DND-41 (cell line): ENCODE measurements at places on chromosomes 7 and 10.

GRCh38 chr10:116241085-116241484, 31.9 kb downstream of the GFRA1 start:
- no peaks in the 10 kb centered on the region for H3K27me3 ChIP-seq
- no peaks in the 10 kb centered on the region for H3K4me1 ChIP-seq
- no peak for DNase-seq
- no peak overlapping the region for H3K4me3 ChIP-seq

DNA sequence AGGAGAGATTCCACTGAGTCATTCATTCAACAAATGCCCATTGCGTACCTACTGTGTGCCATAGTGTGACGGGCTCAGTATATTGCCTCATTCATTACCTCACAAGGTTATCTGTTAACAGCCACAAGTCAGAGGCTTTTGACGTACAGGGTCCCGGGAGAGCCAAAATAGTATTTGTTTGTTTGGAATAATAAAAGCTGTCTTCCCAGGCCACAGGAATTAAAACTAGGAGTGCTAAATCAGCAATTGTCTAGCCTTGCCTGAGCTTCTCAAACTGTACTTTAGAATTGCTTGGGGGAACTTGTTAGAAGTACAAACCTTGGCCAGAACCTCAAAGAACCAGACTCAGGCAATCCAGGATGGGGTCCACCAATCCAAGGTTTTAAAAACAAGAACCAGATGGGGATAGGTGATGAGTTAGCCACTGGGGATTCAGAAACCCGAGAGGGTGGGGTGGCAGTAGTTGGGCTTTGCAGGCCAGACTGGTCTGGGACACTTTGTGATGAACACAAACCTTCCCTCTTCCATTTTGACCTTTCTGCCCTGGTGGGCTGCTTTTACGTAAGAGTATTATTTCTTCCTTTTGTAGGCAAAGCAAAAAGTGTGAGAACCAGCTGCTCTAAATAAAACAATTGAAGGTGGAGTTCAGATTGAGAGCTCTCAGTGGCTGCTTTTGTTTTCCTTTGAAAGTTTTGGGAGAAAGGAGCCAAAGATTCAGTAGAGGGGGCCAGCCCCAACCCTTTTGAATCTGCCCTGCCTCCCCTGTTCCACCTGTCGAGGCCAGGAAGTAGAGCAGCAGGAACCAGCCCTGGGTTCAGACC, 113.0 kb upstream of the ANLN start:
- H3K27ac ChIP-seq = no peak overlapping the region
- no peaks in the 10 kb centered on the region for H3K36me3 ChIP-seq
- H3K27me3 ChIP-seq = no peaks in the 10 kb centered on the region
- H3K4me3 ChIP-seq = no peak overlapping the region
- H3K4me1 ChIP-seq = no peaks in the 10 kb centered on the region
- DNase-seq = no peak

DNA sequence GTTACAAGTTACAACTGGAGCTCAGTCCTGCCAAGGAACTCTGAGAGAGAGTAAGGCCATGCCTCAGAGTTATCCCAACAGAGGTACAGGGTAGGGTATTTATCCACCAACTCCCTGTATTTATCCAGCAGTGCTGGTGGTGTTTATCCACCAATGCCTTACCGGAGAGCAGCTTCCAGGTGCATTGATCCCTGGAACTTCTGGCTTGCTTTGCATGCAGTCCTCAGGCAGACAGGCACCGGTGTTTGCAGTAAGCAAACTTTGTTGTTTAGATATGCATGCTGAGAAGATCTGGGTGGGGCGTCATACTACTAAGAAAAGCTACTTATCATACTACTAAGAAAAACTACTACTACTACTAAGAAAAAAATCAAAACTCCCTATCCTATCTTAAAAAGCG, 92.4 kb downstream of the CYP26A1 start:
- H3K4me3 ChIP-seq = no peak overlapping the region
- DNase-seq = no peak
- no peak overlapping the region for H3K27ac ChIP-seq
- H3K4me1 ChIP-seq = no peaks in the 10 kb centered on the region

- H3K27ac ChIP-seq = no peak overlapping the region
- no peak for DNase-seq
- no peaks in the 10 kb centered on the region for H3K36me3 ChIP-seq
- H3K4me3 ChIP-seq = no peak overlapping the region
- no peaks in the 10 kb centered on the region for H3K4me1 ChIP-seq
Observed at GRCh38 chr7:45306752-45307305, 149.2 kb downstream of the RAMP3 start.

DNA sequence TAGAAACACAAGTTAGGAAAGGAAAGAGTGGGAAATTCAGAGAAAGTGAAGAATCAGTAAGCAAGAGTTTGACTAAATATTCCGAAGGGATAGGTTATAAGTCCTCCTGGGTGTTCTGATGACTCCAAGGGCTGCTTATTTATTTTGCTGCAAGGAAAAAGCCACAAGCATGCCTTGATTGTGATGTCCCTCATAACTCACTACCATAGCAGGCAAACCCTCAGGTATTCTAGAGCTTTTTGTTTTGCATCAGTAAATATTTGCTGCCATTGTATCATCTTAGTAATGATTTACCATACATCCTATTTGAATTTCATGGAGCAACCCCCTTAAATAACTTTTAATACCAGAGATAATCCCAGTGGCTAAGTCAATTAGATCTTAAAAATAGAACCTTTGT, 688.1 kb downstream of the SUGCT start:
- DNase-seq = no peak
- H3K27me3 ChIP-seq = no peaks in the 10 kb centered on the region
- H3K27ac ChIP-seq = no peak overlapping the region
- no peaks in the 10 kb centered on the region for H3K36me3 ChIP-seq

GRCh38 chr10:129626796-129627435, 159.9 kb downstream of the MGMT start:
- DNase-seq = no peak
- H3K4me1 ChIP-seq = no peaks in the 10 kb centered on the region
- H3K4me3 ChIP-seq = no peak overlapping the region
- no peaks in the 10 kb centered on the region for H3K36me3 ChIP-seq
- H3K27ac ChIP-seq = no peak overlapping the region

GRCh38 chr10:66786709-66787108, 139.1 kb upstream of the LRRTM3 start:
- no peaks in the 10 kb centered on the region for H3K27me3 ChIP-seq
- H3K27ac ChIP-seq = no peak overlapping the region
- H3K4me1 ChIP-seq = no peaks in the 10 kb centered on the region
- no peak for DNase-seq
- H3K4me3 ChIP-seq = no peak overlapping the region

DNA sequence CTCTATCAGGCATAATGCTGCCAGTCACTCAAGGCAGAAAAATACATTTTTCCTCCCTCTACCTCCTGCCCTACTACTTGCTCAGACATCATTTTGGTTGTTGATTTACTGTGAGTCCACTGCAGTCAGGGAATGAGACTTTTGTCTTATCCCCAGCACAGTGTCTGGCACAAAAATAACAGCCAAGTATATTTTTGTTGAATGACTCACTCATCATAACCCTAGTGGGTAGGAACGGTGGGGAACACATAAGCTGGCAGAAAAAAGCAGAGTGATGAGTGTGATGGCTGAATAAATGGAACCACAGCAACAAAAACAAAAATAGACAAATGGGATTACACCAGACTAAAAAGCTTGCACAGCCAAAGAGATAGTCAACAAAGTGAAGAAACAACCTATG, 65.8 kb upstream of the LAMB4 start:
- H3K27me3 ChIP-seq = peaks cover 4% of the 10 kb centered on the region
- H3K4me3 ChIP-seq = no peak overlapping the region
- H3K27ac ChIP-seq = no peak overlapping the region
- no peaks in the 10 kb centered on the region for H3K36me3 ChIP-seq
- no peaks in the 10 kb centered on the region for H3K4me1 ChIP-seq
- no peak for DNase-seq

DNA sequence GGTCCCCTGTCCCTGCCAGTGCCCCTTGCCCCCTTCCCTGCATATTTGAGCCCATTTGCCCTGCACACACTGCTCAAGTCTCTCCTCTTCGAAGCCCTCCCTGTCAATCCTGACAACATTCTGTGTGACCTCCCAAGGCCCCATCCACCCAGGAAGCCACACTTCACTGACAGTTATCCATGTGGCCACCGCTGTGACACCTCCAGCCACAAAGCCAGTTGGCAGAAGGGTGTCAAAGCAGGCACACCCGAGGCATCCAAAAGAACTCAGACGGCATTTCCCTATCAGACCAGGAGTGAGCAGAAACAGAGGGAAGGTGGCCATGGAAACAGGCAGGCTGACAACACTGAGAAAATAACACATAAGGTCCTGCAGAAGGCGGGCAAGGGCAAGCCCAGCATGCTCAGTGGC, 4.6 kb downstream of the POLM start:
- peaks cover 84% of the 10 kb centered on the region for H3K36me3 ChIP-seq
- H3K27ac ChIP-seq = peak overlapping the region; percentile 59
- DNase-seq = peak; percentile 66
- H3K4me1 ChIP-seq = peaks cover 42% of the 10 kb centered on the region
- H3K27me3 ChIP-seq = no peaks in the 10 kb centered on the region

- no peak overlapping the region for H3K27ac ChIP-seq
- H3K4me3 ChIP-seq = no peak overlapping the region
- peaks cover 5% of the 10 kb centered on the region; the same call in 1 of the 2 replicates for H3K4me1 ChIP-seq
- DNase-seq = no peak
Observed at GRCh38 chr10:117948493-117948892, 98.2 kb downstream of the RAB11FIP2 start.

DNA sequence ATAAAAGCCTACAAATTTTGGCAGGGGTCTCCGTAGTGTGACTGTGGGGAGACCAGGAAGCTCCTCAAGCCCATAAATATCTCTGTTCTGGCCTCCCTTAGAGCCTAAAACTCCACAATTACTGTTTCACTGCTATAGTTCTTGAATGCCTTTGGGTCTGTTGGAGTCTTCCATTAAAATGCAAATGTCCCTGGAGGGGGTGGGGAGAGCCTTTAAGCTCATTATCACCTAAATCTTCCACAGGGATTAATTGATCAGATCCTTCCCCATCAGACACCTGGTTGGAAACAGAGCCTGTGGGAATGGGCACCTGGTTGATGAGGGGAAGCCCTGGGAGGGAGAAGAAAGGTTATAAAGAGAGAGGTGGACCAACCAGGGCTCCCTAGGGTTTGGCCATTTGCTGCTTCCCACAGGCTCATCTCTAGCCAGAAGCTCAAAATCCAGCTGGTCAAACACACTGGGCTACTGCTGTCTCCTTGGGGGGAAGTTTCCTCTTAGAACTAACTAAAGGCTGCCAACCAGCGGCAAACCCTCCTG, 718.2 kb downstream of the LRMDA start:
- no peaks in the 10 kb centered on the region for H3K4me1 ChIP-seq
- H3K4me3 ChIP-seq = no peak overlapping the region
- no peaks in the 10 kb centered on the region for H3K36me3 ChIP-seq
- no peaks in the 10 kb centered on the region for H3K27me3 ChIP-seq
- no peak overlapping the region for H3K27ac ChIP-seq
- DNase-seq = no peak

DNA sequence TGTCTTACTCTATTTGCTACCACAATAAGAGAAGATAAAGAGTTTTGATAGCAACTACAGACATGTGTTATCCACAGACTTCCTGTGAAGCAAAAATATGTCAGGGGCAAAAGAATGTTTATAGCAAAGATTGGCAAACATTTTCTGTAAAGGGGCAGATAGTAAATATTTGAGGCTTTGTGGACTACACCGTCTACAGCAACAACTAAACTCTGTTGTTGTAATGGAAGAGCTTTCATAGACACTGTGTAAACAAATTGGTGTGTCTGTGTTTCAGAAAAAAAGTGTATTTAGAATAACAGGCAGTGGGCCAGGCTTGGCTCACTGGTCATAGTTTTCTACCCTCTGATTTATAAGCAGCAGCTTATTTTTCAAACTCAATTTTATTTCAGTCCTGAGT, 521.4 kb downstream of the ANKRD7 start:
- H3K36me3 ChIP-seq = no peaks in the 10 kb centered on the region
- H3K4me1 ChIP-seq = peaks cover 19% of the 10 kb centered on the region
- H3K27ac ChIP-seq = no peak overlapping the region

DNA sequence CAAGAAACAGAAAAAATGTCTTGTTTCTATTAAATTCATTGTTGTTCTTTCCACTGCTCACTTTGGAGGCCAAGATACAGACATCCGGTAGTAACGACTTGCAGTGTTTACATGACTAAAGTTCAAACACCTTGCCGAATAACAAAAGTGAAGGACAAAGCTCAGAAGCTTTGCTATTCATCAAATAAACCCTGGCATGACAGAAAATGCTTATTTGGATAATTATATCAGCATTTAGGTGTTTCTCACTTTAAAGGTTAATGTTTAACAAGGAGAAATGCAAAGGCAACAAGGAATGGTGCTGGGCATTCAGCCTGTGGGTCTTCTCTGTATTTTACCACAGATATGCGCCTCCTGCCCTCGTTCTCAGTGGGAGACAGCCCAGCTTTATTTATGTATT, 5.4 kb upstream of the PTF1A start:
- H3K4me1 ChIP-seq = no peaks in the 10 kb centered on the region
- H3K27ac ChIP-seq = no peak overlapping the region
- no peaks in the 10 kb centered on the region for H3K36me3 ChIP-seq
- no peak for DNase-seq
- H3K27me3 ChIP-seq = peaks cover 2% of the 10 kb centered on the region

GRCh38 chr7:18320971-18321567, 174.5 kb upstream of the HDAC9 start:
- H3K4me3 ChIP-seq = no peak overlapping the region
- no peak overlapping the region for H3K27ac ChIP-seq
- no peak for DNase-seq
- no peaks in the 10 kb centered on the region for H3K36me3 ChIP-seq

- no peak overlapping the region for H3K27ac ChIP-seq
- DNase-seq = no peak
- no peak overlapping the region for H3K4me3 ChIP-seq
- H3K4me1 ChIP-seq = no peaks in the 10 kb centered on the region
- H3K36me3 ChIP-seq = no peaks in the 10 kb centered on the region
Observed at GRCh38 chr7:138345567-138345966, 114.5 kb upstream of the TRIM24 start.

DNA sequence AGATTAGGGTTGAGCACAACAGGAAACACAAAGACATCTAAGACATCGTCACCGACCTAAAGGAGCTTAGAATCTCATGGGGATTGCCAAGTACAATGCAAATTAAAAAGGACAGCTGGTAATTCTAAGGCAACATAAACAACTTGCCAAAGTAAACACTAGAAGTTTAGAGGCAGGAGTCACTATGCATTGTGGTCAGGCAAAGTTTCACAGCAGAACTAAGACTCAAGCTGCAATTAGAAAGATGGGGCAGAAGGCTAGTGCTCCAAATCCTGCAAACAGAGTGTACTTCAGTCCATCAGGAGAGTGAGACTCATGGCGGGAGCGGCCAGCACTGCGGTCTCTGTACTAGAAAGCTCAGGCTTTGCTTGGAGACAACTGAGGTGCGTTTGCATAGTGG, 52.7 kb downstream of the HIPK2 start:
- no peak overlapping the region for H3K4me3 ChIP-seq
- no peaks in the 10 kb centered on the region for H3K36me3 ChIP-seq
- H3K27me3 ChIP-seq = no peaks in the 10 kb centered on the region
- no peak for DNase-seq

GRCh38 chr7:96126382-96126781, 195.5 kb downstream of the SLC25A13 start:
- no peaks in the 10 kb centered on the region for H3K27me3 ChIP-seq
- H3K36me3 ChIP-seq = no peaks in the 10 kb centered on the region

- no peaks in the 10 kb centered on the region for H3K4me1 ChIP-seq
- no peak overlapping the region for H3K4me3 ChIP-seq
- no peaks in the 10 kb centered on the region for H3K36me3 ChIP-seq
- DNase-seq = no peak
- H3K27me3 ChIP-seq = no peaks in the 10 kb centered on the region
Observed at GRCh38 chr7:67788669-67789068, 792.0 kb downstream of the TYW1 start.
